A549 treated with DMSO at 1 μM for 4 hours (cell line): ENCODE measurements at places on chromosomes 2 and 18. TPM values are rescaled to one million over a fixed set of nuclear protein-coding genes. Genes with fewer than 3 reads are reported as not detected.

CABYR gene
- 10.1 to 15.5 TPM (median 11.7 TPM) in 5 replicates for total RNA-seq

TANC1 gene
- total RNA-seq, result 8.7 to 10.9 TPM (median 10.3 TPM) in 5 replicates

APOB gene
- not detected in 5 replicates for total RNA-seq

CYS1 gene
- 0.65 to 1.7 TPM (median 1.4 TPM) in 5 replicates for total RNA-seq

SCYGR1 gene
- total RNA-seq, result not detected in 5 replicates

MARCHF4 gene
- total RNA-seq, result 58.8 to 70.6 TPM (median 63.7 TPM) in 5 replicates

AFF3 gene
- 0.02 to 0.10 TPM (median 0.08 TPM) in 5 replicates for total RNA-seq

INHBB gene
- 13.4 to 20.3 TPM (median 16.0 TPM) in 5 replicates for total RNA-seq

ANKRD30B gene
- not detected in 5 replicates for total RNA-seq

CAPN13 gene
- total RNA-seq, result 0.08 to 0.34 TPM (median 0.10 TPM) in 5 replicates

DPP4 gene
- 0.39 to 0.52 TPM (median 0.47 TPM) in 5 replicates for total RNA-seq

RIT2 gene
- not detected in 5 replicates for total RNA-seq

PPIL3 gene
- total RNA-seq, result 20.1 to 30.1 TPM (median 25.7 TPM) in 5 replicates

TXNDC2 gene
- 0.05 to 0.38 TPM (median 0.17 TPM) in 5 replicates for total RNA-seq

RPRM gene
- total RNA-seq, result not detected in 5 replicates

R3HDM1 gene
- total RNA-seq, result 20.9 to 30.1 TPM (median 28.4 TPM) in 5 replicates

TBR1 gene
- total RNA-seq, result 0.01 to 0.11 TPM (median 0.08 TPM) in 3 of 5 replicates, not detected in the others

TMEM178A gene
- total RNA-seq, result 0.10 to 0.17 TPM (median 0.15 TPM) in 4 of 5 replicates, not detected in the other

CRYBA2 gene
- 0.18 TPM in 1 of 5 replicates, not detected in the others for total RNA-seq

HTR2B gene
- total RNA-seq, result 0.07 to 0.22 TPM (median 0.09 TPM) in 5 replicates

MORN2 gene
- total RNA-seq, result 36.8 to 51.2 TPM (median 43.1 TPM) in 5 replicates

PIAS2 gene
- total RNA-seq, result 7.3 to 10.9 TPM (median 9.4 TPM) in 5 replicates

MFSD2B gene
- 0.15 to 0.31 TPM (median 0.17 TPM) in 5 replicates for total RNA-seq

IL36RN gene
- 0.06 to 0.14 TPM (median 0.07 TPM) in 5 replicates for total RNA-seq

VAMP5 gene
- total RNA-seq, result 0.15 TPM in 1 of 5 replicates, not detected in the others

LINC00305 gene
- total RNA-seq, result not detected in 5 replicates

CLHC1 gene
- total RNA-seq, result 1.4 to 2.6 TPM (median 2.4 TPM) in 5 replicates

SPHKAP gene
- not detected in 5 replicates for total RNA-seq

C2orf68 gene
- 16.8 to 28.0 TPM (median 26.6 TPM) in 5 replicates for total RNA-seq

ASIC4 gene
- total RNA-seq, result 0.02 to 0.09 TPM (median 0.07 TPM) in 4 of 5 replicates, not detected in the other

CFC1 gene
- total RNA-seq, result not detected in 5 replicates

IL1B gene
- 0.17 to 0.49 TPM (median 0.28 TPM) in 5 replicates for total RNA-seq

KCNK3 gene
- total RNA-seq, result 1.2 to 1.6 TPM (median 1.4 TPM) in 5 replicates

NR4A2 gene
- 2.4 to 5.6 TPM (median 3.1 TPM) in 5 replicates for total RNA-seq

CD8B2 gene
- not detected in 5 replicates for total RNA-seq

C1GALT1C1L gene
- total RNA-seq, result 1.7 to 2.3 TPM (median 2.1 TPM) in 5 replicates

CNDP1 gene
- total RNA-seq, result not detected in 5 replicates

LDLRAD4 gene
- total RNA-seq, result 0.45 to 2.0 TPM (median 1.7 TPM) in 5 replicates

SSB gene
- total RNA-seq, result 134 to 157 TPM (median 146 TPM) in 5 replicates

CDH7 gene
- 0.02 to 0.07 TPM (median 0.03 TPM) in 3 of 5 replicates, not detected in the others for total RNA-seq

SERPINB12 gene
- total RNA-seq, result not detected in 5 replicates

SIX3 gene
- total RNA-seq, result 0.17 to 0.45 TPM (median 0.34 TPM) in 5 replicates

NT5C1B gene
- not detected in 5 replicates for total RNA-seq
